Upper lobe of right lung (tissue), 1 donor: ENCODE measurements at places on chromosomes 3 and 15.
A peak's percentile ranks its signal among the peaks of the same experiment; 100 is the strongest.

- no peak for DNase-seq
Measured at GRCh38 chr15:98241032-98241554, 280.6 kb downstream of the ARRDC4 start.

GRCh38 chr3:124730941-124731297, 667 bp downstream of the UMPS start:
- no peak for DNase-seq

DNA sequence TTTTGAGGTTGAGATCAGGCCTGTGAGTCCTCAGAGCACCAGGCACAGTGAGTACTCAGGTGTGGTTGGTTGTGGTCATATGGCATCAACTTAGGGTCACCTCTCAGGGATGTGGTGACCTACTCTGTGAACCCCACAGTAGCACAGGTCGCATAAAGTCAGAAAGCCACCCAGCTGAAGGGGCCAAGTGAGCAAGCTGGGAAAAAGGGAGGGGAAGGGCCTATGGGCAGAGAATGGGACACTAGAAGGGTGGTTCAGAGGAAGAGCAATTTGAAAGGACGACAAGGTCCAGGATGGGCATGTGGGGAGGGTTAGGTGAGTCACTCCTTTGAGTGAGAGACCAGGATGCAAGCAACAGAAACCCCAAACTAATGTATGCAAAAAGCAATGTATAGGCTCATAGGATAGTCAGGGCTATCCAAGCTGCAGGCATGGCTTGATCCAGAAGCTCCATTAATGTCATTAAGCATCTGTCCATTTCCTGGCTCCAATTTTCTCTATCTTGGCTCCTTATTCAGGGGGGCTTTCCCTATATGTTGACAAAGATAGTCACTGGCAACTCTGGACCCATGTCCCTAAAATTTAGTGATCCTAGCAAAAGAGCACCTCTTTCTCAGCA, 33.5 kb downstream of the HMCES start:
- no peak for DNase-seq

- DNase-seq = peak; percentile 80
Measured at GRCh38 chr15:93235926-93236780, 147.1 kb upstream of the RGMA start.

DNA sequence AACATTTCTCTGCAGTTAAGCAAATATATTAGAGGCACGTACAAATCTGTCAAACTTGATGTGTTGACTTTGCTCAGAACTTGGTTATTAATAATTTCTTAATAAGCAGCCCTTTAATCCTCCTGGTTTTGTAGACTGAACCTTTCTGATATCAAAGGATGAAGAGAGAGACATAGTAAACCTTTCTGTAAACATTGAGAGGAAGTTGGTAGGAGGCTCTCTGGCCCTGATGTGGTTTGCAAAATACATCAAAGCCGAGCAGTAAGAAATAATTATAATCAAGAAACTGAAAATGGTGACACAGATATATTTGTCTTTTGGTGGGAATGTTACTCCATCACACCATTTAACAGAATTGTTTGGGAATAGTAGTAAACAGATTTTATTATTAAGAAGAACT, 111.9 kb downstream of the OXSM start:
- DNase-seq = no peak

DNA sequence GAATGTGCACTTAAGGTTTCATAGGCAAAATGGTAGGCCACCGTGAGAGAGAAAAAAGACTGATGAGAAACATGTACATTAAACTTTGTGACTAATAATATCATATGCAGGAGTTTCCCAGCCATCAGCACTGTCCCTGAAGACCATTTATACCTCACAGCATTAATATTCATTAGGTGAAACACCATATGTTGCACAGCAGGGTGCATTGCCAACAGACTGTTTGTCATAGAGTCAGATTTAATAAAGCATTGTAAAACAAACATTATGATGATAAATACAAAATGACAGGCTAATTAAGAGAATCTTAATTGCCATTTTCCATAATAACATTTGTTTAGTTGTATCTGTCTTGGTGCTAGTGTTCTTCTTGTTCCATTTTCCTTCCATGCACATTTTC, 578.3 kb downstream of the EPHA3 start:
- DNase-seq = no peak

DNA sequence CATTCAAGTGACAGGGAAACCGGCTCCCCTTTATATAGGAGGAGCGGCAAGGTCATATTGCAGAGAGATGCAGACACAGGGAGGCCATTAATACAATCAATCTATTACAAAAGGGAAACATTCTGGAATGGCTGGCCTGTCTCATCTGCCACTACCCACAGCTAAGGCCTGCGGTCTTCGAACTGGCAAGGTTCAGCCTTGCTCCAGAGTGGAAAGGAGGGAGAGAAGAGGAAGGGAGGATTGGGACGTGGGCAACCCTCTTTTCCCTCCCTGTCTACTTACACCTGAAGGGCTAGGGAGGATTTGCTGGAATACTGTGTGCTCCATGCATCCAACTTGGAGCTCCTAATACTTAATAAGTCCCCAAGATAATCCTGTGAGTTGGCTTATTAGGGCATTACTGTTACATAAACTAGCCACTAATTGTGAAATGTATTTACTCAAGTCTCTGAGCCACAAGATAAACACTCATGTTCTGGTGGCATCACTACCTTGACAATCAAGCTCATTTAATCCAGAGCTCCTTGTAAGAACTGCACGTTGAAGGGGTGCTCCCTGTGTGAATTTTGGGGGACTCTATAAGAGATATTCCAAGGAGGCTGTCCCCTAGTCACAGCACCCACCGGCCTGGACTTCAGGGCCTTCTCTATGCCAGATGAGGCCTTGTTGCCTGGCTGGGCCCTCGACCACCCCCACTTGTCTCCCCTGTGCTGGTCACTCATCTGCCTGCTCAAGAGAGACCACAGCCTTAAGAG, 19.7 kb upstream of the CCDC174 start:
- DNase-seq = no peak

DNA sequence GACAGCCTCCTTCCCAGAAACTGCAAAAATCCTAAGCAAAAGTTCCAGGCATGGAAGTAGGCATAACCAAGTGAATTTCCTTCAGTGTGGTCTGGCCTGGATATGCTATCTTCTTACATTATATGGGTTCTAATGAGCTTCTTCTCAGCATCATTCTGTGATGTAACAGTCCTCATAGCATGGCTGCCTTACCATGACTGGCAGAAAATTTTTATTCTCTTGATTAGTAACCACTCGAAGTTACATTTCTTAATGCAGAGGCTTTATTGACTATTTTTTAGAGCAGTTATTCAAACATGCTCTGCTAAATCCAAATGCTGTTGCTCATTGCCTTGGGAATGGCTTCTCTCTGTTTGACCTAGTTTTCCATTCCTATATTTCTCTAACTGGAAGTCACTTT, 21.1 kb upstream of the CPNE4 start:
- no peak for DNase-seq

GRCh38 chr3:181464033-181464694, 247.6 kb upstream of the SOX2 start:
- DNase-seq = no peak

DNA sequence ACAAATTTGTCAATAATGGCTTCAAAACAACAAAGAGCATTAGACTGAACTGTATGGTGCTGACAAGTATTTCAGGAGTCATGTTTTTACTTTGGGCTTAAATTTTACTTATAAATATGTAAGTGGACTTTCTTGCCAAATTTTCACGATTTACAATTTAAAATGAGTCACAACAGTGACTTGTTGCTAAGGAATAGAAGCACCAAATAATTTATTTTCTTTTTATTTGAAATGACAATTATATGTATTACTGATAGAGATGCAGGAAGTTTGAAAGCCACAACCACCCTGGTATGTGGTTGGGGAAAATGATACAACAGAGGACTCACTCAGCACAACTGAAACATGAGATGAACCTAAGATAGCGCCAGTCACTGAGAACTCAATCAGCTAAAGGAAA, 90.3 kb downstream of the FMN1 start:
- DNase-seq = no peak

GRCh38 chr3:44885618-44886017, 11.2 kb downstream of the TGM4 start:
- DNase-seq = no peak

GRCh38 chr3:33652736-33653135, 65.3 kb downstream of the CLASP2 start:
- DNase-seq = no peak

DNA sequence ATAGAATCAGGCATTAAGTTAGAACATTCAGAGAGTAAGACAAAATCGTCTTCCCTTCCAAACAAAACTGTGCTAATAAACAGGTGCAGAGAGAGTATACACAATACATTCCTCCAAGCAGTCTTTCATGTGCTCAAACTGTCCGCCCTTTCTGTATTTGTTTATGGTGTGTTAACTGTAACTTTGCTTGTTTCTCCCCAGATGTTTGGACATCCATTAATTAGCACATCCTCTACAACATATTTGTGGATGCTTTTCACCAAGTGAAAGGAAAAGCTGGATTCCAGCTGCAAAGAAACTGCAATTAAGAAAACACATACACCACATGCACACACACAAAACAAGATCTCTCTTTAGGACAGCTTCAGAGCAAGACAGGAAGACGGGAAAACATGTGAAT, 912.6 kb downstream of the NTRK3 start:
- DNase-seq = no peak

DNA sequence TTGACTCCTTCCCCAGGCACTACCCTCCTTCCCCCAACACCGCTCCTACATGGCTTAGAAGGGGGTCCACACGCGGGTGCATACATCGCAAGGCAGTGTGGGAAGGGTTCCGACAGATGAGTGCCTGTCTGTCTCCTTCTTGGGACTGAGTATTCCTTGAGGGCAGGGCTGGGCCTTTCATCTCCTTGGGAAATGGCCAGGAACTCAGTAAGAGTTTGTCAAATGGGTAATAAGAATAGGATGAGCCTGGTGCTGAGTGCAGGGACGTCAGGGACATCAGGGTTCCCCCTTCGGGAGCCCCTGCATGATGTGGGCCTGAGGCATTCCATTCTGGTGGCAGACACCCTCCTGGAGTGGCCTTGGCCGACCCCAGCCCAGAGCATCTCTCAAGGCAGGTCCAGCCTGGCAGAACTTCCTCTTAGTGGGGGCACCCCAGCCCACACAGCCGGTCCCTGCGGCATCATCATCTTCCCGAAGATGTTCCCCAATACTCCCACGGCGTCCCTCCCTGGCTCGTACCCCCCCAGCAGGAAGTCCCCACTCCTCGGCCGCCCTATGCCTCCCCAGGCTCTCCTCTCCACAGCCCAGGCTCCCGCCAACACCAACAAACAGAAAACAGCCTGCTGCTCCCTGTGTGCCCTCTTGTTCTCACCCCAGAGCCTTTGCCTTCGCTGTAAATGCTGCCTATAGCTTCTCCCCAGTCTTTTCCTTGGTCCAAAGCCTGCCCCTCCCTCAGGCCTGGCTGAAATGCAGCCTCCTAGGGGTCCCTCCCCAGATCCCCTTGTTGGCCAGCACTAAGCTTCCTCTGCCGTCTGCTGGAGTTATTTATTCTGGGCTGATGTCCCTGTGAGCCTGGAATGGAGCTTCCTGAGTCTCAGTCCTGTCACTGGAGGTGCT, 67.5 kb upstream of the LCTL start:
- no peak for DNase-seq

DNA sequence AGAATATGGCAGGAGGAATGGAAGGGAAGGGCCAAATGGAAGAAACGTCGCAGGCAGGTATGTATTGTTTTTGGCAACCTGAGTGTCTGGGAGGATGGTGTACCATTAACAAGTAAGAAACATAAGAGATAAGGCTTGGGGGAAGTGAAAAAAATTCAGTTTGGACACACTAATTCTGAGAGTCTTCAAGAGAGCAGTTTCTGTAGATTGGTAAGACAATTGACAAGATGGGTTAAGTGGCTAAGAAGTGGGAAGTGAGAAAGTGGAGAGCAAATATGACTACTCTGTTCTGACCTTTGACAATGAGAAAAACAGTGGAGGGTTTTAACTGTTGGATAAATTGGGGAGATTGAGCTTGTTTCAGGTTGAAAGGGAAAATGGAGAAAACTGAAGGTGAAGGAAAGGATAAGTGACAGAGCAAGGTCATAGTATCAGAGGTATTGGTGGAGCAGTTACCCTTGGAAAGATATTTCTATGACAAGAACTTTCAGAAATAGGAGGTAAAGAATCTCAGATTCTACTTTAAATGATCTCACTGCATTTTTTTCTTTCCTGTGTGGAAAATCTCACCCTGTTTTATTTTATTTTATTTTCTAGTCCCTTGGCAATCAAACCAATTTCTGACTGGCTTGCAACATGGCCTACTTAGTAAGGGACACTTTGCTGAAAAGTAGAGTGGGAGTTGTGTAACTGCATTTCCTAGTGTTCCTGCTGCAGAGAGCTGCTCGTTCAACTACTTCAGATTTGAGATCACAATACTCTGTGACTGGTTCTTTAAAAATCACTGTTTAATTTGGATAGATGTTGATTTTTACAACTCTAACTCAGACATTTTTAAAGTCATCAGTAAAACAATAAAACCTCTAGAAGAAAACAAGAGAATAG, 23.1 kb upstream of the GABPB1 start:
- no peak for DNase-seq

DNA sequence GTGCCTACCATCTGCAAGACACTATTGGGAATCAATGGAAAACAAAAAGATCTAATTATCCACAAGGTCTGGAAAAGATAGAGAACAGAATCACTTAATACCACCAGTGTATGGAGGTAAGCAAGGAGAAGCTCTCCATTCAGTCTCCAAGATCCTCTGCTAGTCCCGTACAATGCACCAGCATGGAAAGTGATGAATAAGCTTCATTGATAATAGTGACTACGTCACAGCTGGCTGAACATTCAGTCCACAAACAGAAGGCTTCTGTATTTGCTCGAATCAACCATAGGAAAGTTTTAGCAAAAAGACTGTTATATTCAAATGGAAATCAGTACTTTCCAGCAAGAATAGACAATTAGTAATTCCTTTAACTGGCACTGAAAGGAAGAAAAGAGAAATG, 42.9 kb downstream of the IGSF11 start:
- no peak for DNase-seq

GRCh38 chr3:187015903-187016638, 85.7 kb downstream of the ST6GAL1 start:
- DNase-seq = no peak

- DNase-seq = no peak
Measured at GRCh38 chr15:52984507-52984906, 194.4 kb upstream of the ONECUT1 start.

DNA sequence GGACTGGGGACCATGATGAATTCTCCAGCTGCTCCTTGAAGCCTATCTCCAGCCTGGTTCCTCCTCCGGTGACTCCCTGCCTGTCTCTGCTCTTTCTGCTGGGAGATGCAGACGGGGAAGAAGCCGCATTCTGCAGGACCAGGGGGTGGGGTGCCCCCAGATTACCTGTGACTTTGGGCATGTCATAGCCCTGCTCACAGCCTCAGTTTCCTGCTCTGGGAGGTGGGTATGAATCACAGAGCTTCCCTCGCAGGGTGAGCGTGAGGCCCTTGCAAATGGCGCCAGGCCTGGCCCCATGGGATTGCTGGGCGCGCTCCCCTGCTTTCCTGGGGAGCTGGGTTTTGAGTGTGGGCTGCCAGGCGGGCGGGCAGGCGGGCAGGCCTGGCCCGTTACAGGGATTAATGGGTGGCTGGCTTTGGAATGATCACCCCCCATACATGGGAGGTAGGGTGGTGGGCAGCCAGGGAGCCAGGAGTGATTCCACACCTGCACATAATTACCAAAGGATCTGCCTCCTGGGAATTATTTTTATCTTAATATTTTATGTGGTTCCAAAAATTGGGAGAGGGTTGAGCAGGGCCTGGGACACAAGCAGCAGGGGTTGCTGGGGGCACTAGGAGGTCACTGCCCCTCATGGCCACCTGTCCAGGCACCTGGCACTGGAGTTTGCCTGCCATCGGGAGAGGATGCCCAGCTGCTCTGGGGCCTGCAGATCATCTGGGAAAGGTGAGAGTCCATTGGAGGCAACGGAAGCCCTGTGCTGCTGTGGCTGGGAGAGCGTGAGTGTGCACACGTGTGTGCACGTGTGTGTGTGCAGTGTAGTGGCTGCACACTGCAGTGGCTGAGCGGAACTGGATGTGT, 106.8 kb downstream of the WNT7A start:
- no peak for DNase-seq
